ENCODE measurements at places on chromosomes 1 and 21. TPM values are rescaled to one million over a fixed set of nuclear protein-coding genes. Genes with fewer than 3 reads are reported as not detected.
A peak's percentile ranks its signal among the peaks of the same experiment; 100 is the strongest.

GRCh38 chr21:42500736-42501135 lies 4.7 kb upstream of the RSPH1 start:
- no peak for DNase-seq

DNA sequence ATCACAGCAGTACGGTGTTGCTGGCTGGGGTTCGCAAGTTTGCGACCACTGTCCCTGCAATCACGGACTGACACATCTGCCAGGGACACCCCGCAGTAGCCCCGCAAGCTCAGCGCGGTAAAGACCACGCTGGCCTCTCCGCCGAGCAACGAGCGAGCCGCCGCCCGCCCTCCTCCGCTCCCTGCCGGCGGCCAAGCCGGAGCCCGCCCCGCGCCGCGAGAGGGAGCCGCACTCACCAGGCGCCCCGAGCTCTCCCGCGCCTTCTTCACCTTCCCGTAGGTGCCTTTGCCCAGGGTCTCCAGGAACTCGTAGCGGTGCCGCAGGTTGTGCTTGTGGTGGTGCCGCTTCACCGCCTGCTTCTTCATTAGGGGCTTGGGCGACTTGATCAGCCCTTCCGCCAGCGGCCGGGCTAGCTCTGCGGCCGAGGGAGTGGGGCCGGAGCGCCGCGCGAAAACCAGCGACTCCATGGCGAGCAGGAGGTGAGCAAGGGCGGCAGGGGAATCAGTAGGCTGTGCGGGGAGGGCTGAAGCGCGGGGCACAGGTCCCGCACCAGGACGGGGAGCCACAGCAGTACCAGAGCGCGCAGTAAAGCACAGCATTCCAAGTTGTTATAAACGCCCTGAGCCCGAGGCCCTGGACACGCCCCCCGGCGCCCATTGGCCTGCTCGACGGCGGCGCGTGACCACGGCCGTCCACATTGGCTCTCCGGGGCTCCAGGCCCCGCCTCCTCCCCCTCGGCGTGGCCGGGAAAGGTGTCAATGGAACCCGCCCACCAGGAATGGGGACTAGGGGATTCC lies at the start of gene NUAK2:
TSS of gene NUAK2 (minus strand) at position 584 of the 797 bp plus-strand sequence. CDS start at position 467, 117 bp downstream.
- peak; percentile 77 for DNase-seq

- no peak for DNase-seq
These were observed 217.5 kb downstream of the LRRC40 start for GRCh38 chr1:69987881-69988280.

DNA sequence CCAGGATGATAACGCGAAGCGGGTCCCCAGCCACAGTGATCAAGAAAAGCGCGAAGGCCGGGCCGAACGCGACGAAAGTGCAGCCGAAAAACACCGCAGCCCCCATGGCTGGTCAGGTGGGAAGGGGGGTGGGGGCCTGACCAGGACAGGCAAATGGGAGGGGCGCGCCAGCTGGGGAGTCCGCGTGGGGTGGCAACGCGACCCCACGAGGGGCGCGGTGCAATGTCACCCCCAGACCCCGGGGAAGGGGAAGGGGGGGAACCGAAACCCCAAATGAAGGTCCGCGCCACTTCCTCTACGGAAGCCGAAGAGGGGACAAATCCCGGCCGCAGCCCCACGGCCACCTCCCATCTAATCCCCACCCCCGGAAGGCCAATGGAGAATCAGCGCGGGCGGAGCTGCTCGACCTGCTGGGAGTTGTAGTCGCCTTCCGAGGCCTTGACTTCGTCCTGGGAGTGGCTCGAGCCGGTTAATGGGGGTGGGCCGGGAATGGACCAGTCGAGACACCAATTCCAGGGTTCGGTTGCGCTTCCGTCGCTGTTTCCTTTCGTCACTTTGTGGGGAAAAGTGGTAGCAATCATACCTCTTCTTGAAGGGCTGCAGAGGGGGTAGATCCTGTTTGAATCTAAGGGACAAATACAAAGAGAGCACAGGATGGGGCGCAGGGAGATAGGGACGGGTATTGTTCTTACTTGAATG lies at the start of gene APH1A:
TSS of gene APH1A (minus strand) at position 312 of the 699 bp plus-strand sequence. CDS start at position 106, 206 bp downstream.
- DNase-seq: peak; percentile 98

DNA sequence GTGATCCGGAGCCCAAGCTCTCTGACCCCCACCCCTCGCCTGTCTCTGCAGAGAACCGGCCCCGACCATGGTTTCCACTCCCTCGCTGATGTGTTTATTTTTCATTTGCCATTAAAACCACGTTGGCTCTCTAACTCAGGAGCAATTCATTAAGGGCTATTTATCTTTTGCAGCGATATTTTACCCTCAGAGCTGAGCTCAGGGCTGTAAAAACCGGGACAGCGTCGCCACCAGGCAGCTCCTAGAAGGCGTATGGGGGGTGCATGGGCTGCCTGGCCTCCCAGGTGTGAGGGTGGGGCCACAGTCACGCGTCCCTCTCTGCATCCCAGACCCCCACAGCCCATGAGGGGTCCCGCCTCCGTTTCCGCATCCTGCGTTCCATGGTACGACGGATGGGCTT lies 71.4 kb downstream of the PRDM16 start:
- no peak for DNase-seq

- DNase-seq: no peak
These were observed 15.5 kb downstream of the CLIC6 start for GRCh38 chr21:34684174-34684876.

GRCh38 chr1:3585940-3586568 lies 25.3 kb downstream of the MEGF6 start:
- DNase-seq: no peak

Gene KLHDC9
- total RNA-seq: 2.1 TPM

Gene SPATA45
- total RNA-seq: not detected

Gene AADACL3
- total RNA-seq: not detected
